ENCODE measurements at places on chromosomes 12 and 14.

- DNase-seq = no peak
Measured at GRCh38 chr12:43694879-43695278, 63.7 kb downstream of the PUS7L start.

- no peak for DNase-seq
Measured at GRCh38 chr12:76813972-76814371, 50.1 kb downstream of the ZDHHC17 start.

DNA sequence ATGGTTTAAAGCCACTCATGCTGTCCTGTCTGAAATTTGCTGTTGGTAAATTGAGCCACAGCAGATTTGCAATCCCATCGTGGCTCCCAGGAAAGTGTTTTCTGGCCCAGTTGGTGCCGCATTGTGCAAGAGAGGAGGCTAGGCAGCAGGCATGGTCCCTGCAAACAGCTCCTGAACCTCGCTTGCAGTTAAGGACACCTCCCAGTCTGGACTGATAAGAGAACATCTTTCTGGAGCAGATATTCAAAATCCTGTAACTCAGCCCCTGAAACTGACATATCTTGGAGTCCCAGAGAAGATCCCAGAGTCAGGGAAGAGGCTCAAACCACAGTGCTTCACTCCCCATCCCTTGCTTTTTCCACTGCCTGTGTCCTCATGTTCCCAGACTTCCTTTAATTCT, 328.6 kb upstream of the FKBP4 start:
- no peak for DNase-seq

DNA sequence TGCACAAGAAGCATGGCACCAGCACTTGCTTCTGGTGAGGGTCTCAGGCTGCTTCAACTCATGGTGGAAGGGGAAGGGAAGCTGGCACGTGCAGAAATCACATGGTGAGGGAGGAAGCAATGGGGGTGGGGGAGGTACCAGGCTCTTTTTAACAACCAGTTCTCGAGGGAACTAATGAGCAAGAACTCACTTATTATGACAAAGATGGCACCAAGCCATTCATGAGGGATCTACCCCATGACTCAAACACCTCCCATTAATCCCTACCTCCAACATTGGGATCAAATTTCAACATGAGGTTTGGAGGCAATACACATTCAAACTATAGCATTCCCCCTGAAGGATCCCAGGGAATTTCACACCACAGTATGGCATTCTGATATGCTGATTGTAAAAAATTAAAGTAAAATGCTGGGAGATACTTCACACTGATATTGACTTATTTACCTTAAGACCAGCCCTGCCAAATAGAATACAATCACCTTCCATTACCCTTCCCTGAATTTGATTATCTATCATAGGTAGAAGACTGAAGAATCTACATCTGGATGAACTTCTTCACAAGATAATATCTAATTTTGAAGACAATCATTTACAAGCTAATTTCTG, 201.7 kb upstream of the PLXNC1 start:
- no peak for DNase-seq

DNA sequence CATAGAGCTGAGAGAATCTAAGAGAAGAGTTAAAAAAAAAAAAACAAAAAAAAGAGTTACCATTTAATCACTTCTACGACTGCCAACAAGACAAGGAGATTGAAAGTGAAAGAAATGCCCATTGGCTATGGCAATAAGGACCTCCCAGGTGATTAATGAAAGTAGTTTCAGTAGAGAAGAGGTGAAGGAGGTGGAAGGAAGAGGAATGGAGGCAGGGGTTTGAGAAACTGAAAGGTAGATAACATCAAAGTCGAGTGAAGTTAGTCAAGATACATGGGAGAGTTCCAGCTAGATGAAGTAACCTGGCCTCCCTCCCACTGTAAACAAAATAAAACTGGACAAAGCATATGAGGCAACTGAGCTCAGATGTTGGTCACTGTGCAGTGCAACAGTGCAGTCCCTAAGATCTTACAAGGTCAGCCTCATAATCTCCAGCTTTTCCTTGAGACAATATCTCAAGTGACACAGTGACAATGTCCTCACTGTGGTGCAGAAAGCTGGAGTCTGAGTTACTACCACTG, 118.0 kb upstream of the CCDC198 start:
- no peak for DNase-seq

DNA sequence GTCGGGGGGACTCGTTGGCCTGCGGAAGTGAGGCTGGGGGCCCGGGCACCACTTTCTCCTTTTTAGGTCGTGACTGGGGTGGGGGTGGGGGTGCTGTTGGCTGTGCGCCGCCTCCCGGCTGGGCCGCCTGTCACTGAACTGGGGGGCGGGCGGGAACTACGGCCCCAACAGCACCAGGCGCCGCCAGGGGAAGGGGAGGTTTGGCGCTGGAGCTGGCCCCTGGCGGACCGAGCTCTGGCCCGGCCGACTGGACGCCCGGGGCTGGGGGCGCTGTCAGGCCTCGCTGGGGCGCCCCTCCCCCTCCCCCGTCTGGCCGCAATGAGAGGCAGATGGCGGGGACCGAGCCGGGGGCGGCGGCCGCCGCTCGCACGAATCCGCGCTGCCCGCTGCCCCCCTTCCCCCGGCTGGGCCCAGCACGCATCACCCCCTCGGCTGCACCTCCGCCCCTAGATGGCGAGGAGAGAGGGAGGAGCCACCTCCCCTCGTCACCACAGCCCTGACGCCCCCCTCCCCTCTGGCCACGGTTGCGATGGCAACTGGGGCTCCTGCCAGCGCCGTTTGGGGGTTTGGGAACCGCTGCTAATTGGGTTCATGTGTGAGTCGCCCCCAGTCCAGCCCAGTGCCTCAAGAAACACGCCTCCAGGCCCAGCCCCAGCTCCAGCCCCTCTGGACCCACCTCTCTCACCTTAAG, 723 bp downstream of the NFATC4 start:
- peak; percentile 48 for DNase-seq

Data from GM12892 (cell line).